Neural progenitor cell (in vitro differentiated cells): ENCODE measurements at places on chromosomes 5 and 9.

GRCh38 chr5:180690562-180690961 is 41.2 kb upstream of the FLT4 start:
- peak; percentile 61 for DNase-seq

GRCh38 chr9:33988219-33988890 is 60.3 kb downstream of the UBAP2 start:
- no peak for DNase-seq

GRCh38 chr5:97115932-97116331 is 26.5 kb downstream of the LIX1 start:
- no peak for DNase-seq

- DNase-seq = peak; percentile 96
These were observed 304.7 kb upstream of the MSX2 start for GRCh38 chr5:174419540-174420132.

DNA sequence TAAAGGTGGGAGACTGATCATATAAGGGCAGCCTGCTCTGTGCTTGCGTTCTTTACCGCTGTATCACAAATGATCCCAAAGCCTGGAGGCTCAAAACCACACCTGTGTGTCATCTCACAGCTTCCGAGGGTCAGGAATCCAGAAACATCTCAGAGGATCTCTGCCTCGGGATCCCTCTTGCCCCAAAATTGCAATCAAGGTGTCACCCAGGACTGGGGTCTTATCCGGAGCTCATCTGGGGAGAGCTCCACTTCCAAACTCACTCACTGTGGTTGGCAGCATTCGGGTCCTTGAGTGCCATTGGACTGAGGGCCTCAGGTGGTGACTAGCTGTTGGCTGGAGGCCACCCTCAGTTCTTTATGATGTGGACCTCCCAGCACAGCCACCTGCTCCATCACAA is 26.7 kb upstream of the FCN2 start:
- no peak for DNase-seq

GRCh38 chr9:38112049-38112448 is 43.0 kb upstream of the SHB start:
- DNase-seq = no peak

DNA sequence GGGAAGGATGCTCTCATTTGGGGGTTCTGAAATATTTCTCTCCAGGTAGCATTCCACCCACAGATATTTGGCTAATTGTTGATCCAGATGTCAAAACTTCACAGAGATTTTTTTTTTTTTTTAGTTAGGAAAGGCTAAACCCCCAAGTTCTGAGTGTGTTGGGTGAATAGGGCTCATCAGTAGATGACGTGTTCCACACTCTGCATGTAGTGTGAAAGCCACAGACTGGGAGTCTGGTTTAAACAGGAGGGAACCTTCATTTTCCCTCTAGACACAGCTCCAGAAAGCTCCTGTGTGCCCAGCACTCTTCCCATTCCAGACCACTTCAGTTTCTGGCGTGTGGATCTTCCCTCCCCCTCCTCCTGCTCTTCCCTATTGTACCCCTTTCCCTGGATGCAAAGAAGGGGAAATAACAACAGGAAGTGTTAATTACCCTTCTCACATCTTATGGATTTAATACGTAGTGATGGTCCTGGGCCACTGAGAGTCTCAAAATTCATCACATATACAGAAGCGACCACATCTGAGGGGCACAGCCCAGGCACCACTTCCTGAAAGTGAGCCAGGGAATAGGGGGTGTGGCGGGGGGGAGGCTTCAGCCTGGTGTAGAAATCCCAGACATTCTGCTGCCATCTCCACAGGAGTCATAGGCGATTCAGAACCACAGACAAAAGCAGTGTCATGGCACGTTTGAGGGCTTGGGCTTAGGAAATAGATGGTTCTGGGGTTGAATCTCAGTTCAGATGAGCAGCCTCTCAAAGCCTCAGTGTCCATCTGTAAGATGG is 65.1 kb downstream of the DAP start:
- no peak for DNase-seq

- DNase-seq = no peak
These were observed 5.5 kb upstream of the ESM1 start for GRCh38 chr5:54990841-54991258.

GRCh38 chr5:142817949-142818431 is 47.8 kb downstream of the ARHGAP26 start:
- no peak for DNase-seq

GRCh38 chr9:113562653-113563381 is 99.3 kb downstream of the RGS3 start:
- DNase-seq = no peak

DNA sequence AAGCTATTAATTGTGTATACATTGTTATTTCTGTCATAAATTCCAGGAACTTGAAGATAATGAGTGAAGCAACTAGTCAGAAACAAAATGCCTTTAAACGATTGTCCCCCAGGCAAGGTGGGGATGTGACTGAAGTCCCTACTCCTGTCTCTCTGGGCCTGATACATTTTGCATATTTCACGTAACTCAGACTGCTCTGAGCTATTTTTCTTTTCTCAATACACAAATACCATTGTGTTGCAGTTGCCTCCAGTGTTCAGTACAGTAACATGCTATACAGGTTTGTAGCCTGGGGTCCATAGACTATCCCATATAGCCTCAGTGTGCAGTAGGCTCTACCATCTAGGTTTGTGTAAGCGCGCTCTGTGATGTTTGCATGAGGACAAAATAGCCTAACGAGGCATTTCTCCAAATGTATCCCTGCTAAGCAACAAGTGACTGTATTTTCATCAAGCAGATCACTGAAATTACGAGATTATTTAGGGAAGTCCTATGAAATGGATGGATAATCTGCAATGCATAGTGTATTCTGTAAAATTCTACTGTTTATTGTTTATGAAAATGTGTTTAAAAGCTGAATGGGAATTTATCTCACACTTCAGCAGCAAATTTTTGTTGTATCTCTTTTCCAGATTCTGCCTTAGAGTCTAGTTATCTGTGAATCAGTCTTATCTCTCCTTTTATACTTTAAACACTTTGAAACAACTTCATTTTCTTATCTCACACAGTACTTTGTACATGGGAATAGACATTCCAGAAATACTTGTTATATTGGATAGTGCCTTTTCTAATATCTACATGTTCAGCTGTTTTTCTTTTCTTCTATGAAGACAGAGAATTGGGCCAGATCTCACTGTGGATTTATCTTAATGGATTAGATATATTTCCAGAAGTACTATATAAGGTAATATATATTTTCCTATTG is 150.5 kb downstream of the CD180 start:
- DNase-seq = no peak

GRCh38 chr5:179901462-179901861 is 6.2 kb downstream of the TBC1D9B start:
- DNase-seq = no peak

DNA sequence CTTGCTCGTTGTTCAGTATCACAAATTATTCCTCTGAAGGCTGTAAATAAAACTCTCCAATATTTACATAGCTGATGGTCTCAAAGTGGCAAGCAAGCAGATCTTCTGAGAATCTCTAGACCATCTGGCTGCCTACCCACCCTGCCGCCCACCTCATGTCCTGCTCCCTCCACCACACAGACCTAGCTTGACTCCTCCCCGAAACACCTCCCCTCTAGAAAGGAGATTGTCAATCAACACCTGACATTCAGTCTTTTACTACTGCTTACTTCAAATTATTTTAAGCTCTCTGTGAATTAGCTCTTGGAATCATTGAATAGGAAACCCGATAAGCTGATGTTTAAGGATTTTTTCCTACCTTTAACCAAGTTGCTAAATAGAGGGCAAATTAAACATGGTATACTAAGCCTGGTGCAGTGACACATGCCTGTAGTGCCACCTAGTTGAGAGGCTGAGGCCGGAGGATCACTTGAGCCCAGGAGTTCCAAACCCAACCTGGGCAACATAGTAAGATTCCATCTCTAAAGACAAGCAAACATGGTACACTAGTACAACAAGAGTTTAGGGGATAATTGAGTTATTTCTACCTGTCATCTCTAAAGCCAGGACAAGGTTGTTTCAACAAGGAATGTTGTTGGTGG is 10.9 kb upstream of the SOWAHA start:
- no peak for DNase-seq

DNA sequence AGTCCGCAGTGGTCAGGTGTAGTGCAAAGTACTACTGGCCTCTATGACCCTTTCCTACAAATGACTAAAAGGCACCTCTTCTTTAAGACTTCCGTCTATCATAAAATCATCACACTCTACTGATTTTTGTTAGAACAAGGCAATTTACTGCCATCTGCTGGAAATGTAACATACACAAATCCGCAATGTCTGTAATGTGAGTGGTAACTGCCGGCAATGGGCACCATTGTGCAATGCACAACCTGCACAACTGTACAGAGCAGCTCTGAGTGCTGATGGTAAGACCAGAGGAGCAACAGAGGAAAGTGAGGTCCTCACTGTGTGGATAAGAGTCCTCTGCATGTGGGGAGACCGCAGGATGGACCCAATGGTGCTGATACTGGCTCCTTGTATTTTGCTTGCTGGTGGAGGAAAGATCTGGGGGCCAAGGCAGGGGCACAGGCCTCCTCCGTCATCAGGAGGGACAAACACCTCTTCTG is 103.7 kb downstream of the ATPSCKMT start:
- no peak for DNase-seq

GRCh38 chr9:127036437-127036836 is 86.0 kb downstream of the ANGPTL2 start:
- DNase-seq = no peak

DNA sequence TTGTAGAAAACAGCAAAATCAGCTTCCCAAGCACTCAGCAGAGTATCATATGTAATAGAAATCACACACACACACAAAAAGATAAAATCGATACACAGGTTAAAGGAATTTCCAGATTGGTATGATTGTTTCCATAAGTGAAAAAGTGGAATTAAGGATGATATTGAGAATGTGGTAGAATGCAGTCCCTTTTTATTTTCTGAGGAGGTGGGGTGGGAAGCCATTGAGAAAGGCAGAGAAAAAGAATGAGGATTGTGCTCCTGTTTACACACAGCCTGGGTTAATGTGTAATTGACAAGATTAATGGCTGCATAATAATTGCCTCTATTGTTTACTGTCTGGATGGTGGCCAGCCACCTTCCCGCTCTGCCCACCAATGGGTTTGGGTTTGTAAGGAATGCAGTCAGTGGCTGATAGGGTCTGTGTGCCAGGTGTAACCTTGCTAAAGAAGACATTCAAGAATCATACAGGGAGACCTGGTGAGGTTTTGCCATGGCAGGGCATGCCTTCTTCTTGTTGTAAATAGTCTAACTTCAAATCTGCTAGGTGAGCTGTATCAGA is 177.2 kb upstream of the MAP3K1 start:
- DNase-seq = no peak

DNA sequence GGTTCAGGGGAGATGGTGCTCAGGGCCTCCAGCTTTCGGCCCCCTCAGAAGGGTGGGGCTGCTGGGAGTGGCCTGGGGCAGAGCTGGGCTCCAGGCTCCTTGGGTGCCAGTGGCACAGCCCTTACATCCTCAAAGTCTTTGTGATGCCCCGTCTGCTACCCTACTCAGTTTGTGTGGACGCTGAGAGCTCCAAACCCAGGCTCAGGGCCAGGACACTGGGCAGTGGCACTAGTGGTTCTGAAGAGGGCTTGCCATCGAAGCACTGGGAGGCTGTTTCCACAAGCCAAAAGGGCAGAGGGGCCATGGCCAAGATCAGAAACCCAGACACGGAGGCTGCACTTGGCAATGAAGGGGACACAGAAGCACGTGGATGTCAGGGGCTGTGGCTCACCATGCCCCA is 99.1 kb downstream of the GABBR2 start:
- no peak for DNase-seq

DNA sequence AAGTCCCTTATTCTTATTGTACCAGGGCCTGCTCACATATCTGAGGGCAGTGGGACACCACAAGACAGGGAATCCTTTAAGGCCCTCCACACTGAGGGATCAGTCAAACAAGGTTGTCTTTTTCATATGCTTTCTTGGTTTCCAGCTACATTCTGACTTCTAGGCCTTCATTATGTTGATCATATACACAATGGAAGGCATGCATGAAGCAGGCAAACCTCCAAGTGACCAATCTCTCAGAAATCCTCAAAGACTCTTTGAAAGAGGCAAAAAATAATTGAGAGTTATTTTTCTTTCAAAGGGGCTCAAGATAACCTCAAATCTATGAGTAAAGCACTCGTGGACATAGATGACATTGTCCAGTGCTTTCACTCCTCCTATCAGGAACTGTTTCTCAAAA is 1195.9 kb upstream of the ACO1 start:
- DNase-seq = no peak

GRCh38 chr9:113508111-113508749 is 44.7 kb downstream of the RGS3 start:
- DNase-seq = no peak

DNA sequence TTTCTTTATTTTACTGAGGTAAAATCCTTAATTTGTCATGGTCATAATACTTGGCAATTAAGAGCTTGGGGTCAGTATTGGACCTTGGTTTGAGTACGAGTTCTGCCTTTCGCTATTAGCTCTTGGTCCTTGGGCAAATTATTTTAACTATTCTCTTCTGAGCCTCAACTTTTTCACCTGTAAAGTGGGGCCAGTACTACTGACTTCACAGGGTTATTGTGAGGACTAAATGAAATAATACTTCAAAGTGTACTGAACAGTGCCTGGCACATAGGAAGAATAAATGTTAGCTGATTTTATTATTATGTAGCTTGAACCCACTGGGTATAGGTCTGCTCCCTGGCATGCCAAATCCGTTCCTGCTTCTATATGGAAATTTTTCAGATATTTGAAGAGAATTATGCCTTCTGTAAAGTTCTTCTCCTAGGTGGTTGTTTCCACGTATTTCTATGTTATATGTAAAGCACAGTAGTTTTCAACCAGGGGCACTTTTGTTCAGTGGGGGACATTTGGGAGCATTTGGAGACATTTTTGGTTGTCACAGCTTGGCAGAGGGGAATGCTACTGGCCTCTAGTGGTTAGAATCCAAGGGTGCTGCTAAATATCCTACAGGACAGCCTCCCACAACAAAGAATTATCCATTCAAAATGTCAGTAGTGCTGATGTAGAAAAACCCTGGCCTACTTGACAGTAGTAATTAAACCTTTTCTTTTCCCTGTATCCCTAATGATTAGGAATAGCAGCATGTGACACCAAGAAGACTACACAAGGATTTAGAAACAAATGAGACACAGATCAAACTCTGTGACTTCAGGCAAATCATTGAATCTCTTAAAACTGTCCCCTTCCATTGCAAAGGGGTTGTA is 4.5 kb downstream of the RCL1 start:
- DNase-seq = peak; percentile 70

DNA sequence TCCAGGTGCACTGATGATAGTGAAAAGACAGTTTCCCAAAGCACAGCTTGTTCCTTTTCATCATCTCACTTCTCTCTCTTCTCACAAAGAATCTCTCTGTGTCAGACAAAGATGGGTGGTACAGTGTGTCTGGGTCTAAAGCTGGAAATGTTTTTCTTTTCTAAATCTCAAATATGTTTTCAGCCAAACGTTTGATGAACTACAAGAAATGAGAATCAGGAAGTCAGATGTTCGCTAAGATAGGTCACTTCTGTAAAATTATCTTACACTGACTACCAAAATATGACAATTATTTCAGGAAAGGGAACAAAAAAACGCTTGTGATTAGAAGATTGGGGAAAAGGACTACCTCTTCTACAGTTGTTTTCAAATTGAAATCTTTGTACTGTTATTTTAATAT is 708.8 kb downstream of the PTPRD start:
- no peak for DNase-seq

- DNase-seq = no peak
These were observed 115.4 kb downstream of the RGS3 start for GRCh38 chr9:113578882-113579282.
